CD4-positive, CD25-positive, alpha-beta regulatory T cell (primary cell): ENCODE measurements at places on chromosomes 13 and 19. TPM values are rescaled to one million over a fixed set of nuclear protein-coding genes. Genes with fewer than 3 reads are reported as not detected.

GRCh38 chr19:13329766-13330165, 176.5 kb downstream of the CACNA1A start:
- no peak for DNase-seq

GRCh38 chr19:7868326-7868670, 5.9 kb downstream of the PRR36 start:
- DNase-seq: no peak

GRCh38 chr13:109211616-109212015, 574.8 kb downstream of the IRS2 start:
- DNase-seq: no peak

The ZNF69 gene
- total RNA-seq: 2.0 TPM
